Fibroblast of gingiva (primary cell): ENCODE measurements at places on chromosomes 2 and 18.
A peak's percentile ranks its signal among the peaks of the same experiment; 100 is the strongest.

GRCh38 chr18:60585670-60586069 is 213.1 kb upstream of the MC4R start:
- no peak for DNase-seq

GRCh38 chr2:9990736-9991135 is 39.2 kb downstream of the GRHL1 start:
- DNase-seq, result no peak

GRCh38 chr2:46284796-46285195 is 12.4 kb upstream of the EPAS1 start:
- DNase-seq, result no peak

GRCh38 chr2:7709907-7710306 is 792.7 kb downstream of the RNF144A start:
- no peak for DNase-seq

DNA sequence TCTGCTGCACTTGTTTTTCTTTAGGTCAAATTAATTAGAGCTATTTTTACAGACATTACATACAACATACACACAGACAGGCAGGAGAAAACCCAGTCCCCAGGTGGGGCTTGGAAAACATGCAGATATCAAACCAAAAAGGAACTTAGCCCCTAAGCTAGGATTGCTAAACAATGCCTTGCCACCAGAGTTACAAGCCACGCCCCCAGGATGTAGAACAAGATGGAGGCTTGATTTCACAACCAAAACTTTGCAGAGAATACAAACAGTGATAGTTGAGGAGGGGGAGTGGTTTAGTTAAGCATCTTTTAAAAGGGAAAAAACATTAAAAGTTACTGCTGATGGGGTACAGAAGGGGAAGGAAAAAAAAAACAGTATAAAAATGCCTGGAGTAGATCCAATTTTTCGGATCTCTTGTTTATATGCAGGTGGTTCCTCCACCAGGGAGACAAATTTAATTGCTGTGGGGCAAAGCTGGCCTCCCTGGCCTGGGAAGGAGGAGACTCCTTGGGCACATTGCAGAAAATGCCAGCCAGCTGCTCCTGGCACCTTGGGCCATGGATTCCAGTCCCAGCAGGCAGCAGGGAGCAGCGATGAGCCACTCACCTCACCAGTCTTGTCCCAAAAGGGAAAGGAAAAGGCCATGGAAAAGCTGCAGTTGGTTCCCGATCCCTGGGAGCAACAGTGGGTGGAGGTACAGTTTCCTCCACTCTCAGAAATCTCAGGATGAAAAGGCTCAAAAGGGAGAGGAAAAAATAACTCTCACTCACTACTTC is 348.4 kb upstream of the REG3G start:
- DNase-seq, result no peak

- DNase-seq, result no peak
Measured at GRCh38 chr2:174551697-174552096, 45.9 kb downstream of the WIPF1 start.

- no peak for DNase-seq
Measured at GRCh38 chr18:69885841-69886531, 61.7 kb downstream of the CD226 start.

GRCh38 chr18:42230636-42231035 is 275.6 kb downstream of the PIK3C3 start:
- DNase-seq, result no peak

DNA sequence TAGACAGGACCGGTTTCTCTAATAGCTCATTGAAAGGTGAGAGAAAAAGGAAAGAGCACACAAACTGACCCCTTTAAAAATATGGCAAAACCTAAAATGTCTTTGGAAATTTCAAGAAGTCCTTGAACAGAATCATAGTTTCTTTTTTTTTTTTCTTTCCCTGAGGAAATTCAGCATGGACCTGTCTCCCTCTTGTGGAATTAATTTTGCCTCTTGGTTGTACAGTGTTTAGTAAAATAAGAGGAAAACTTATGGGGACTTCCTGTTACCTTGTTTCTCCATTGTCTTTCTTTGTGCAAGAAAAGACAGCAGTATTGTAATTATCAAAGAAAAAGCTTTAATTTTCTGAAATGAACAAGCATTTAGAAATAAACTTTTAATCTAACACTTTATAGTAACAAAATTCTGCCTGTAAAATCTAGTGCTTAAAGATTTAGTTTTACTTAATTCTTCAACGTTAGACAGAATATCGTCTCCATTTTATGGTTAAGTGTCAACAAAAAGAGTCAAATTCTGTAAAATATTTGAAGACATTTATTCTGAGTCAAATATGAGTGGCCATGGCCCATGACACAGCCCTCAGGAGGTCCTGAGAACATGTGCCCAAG is 176.3 kb upstream of the NABP1 start:
- DNase-seq, result peak; percentile 53

GRCh38 chr18:75029481-75029880 is 179.5 kb downstream of the PTGR3 start:
- DNase-seq, result no peak

- DNase-seq, result no peak
Measured at GRCh38 chr2:111157071-111157661, 36.5 kb downstream of the BCL2L11 start.

DNA sequence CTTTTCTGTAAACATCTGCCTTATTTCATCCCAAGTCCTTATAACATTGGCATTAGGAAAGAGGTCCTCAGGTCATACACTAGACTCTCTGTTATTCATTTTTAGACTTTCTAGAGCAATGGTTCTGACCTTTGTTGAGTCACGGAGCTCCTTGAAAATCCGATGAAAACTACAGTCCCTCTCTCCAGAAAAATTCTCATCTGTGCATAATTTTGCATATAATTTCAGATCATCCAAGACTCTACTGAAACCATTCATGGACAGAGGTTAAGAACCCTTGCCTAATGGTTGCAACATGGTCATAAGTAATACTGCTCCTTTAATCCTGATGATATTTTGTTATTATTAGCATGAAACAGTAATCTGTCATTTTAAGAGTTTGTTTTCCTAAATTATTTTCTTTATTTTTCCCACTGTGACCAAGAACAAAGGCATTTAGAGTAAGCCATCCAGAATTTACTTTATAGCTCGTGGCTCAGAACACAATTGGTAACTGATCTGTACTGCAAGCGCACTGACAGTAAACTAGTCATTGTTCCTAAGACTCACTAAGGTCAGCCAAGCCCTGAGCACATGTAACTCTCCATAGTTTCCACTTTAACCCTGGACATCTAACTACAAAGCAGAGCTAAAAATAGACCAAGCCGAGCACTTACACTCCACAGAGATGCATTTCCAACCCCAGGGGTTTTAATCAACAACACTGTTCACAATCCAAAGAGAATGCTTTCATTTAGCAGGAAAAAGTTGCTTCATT is 8.4 kb downstream of the MYOM1 start:
- DNase-seq, result peak; percentile 97

DNA sequence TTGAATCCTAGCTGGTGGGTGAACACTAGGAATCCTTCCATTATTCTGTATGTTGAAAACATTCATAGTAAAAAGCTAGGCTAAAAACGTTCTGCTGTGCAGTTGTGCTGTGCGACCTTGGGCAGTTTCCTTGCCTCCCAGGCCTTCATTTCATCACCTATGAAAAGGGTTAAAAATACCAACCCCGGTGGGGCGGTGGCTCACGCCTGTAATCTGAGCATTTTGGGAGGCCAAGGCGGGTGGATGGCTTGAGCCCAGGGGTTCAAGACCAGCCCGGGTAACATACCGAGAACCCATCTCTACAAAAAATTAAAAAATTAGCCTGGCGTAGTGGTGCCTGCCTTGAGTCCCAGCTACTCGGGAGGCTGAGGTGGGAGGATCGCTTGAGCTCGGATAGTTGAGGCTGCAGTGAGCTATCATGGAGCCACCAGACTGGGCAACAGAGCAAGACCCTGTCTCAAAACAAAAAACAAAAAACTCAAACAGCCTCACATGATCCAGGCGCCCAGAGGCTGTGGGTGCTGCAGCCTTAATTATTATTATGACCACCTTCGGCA is 2.9 kb upstream of the RRM2 start:
- DNase-seq, result no peak

- no peak for DNase-seq
Measured at GRCh38 chr2:199278099-199278498, 179.6 kb downstream of the SATB2 start.

- peak; percentile 16 for DNase-seq
Measured at GRCh38 chr2:73070643-73071359, 711 bp downstream of the SFXN5 start.
